Hepatic stellate cell (primary cell): ENCODE measurements at places on chromosomes 2 and 18.
A peak's percentile ranks its signal among the peaks of the same experiment; 100 is the strongest.

DNA sequence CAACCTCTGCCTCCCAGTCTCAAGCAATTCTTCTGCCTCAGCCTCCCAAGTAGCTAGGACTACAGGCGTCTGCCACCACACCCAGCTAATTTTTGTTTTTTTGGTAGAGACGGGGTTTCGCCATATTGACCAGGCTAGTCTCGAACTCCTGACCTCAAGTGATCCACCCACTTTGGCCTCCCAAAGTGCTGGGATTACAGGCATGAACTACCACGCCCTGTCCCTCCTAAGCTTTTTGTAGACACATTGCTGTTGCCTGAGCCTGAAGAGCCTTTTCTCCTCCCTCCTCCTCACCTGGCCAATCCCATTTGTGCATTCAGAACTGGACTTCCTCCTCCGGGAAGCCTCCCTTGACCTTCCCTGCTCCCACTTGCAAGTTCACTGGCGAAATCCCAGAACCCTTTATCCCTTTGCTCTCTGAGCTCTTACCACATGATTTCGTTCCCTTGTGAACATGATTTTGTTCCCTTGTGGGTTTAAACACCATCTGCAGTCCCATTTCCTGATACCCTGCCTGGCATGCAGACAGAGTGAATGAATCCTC, 2.6 kb downstream of the C2orf72 start:
- no peak for DNase-seq

- no peak for DNase-seq
Measured at GRCh38 chr2:170084820-170085491, 93.0 kb upstream of the MYO3B start.

DNA sequence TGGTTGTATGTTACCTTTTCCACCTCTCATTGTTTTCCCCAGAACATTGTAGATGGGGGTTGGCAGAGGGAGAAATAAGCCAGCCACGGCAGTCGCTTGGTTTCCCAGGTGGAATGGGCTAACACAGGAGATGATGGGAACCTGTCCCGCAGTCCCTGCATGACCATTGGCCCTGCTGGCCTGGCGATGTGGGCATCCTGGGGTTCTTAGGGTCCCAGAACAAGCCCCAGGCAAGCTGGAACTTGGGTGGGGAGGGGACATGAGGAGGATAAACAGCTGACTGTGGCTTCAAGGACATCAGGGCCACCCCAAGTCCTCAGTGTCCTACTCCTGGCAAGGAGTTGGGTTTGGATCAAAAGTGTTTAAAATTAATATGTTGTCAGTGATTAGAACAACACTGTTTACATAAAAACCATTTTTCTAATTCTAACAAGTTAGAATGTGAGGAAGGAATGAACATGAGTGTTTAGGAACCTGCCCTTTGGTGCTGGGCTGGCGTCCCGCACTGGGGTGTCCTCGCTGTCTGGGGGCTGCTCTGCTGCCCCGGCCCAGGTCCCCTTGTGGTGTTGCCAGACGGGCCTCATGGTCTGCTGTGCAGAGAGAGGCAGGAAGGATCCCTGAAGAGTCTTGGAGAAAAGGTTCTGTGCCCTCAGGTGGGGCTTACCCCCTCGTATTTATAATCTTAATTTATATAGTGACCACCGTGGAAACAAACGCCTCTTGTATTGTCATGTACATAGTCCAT, 95.1 kb downstream of the USP40 start:
- DNase-seq = no peak

GRCh38 chr18:51029378-51029693, 677 bp upstream of the SMAD4 start:
- peak; percentile 31 for DNase-seq

DNA sequence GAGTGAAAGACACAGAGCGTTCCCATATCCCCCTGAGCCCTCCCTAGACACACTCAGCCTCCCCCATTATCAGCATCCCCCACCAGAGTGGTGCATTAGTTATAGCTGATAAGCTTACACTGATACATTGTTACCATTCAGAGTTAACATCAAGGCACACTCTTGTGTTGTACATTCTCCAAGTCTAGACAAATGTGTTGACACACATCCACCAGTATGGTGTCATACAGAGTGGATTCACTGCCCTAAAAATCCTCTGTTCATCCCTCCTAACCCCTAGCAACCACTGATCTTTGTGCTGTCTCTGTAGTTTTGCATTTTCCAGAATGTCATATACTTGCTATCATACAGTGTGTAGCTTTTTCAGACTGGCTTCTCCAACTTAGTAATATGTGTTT, 78.0 kb upstream of the RPL31 start:
- DNase-seq = no peak

GRCh38 chr2:180763263-180763989, 217.0 kb upstream of the UBE2E3 start:
- DNase-seq = no peak

- no peak for DNase-seq
Measured at GRCh38 chr18:13626544-13626908, 99.8 kb downstream of the FAM210A start.

DNA sequence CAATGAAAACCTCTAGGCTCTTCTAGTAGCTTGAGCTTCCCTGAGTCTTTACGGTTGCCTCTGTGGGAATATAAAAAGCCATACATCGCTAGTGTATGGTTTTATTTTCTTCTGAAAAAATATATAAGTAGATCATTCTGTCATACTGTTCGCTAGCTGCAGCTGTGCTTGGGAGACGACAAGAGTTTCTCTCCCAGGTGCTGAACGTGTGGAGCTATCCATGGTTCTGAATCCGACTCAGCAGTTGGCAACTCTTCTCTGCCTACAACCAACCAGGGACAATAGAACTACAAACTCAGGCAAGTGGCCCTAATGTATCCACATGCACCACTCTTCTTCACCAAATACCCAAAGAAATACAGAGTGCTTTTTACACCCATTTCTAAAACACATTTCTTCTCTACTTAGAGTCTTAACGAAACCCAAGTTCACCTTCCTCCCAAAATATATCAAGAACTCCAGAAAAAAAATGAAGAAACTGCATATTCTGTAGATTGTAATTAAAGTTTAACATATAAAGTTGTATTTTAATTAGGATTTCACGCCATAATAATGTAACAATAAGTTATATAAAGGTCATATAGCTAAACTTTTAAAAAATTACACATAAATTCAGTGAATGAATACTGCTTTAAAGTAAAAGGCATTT, 2.2 kb upstream of the KCNH7 start:
- DNase-seq = peak; percentile 24

DNA sequence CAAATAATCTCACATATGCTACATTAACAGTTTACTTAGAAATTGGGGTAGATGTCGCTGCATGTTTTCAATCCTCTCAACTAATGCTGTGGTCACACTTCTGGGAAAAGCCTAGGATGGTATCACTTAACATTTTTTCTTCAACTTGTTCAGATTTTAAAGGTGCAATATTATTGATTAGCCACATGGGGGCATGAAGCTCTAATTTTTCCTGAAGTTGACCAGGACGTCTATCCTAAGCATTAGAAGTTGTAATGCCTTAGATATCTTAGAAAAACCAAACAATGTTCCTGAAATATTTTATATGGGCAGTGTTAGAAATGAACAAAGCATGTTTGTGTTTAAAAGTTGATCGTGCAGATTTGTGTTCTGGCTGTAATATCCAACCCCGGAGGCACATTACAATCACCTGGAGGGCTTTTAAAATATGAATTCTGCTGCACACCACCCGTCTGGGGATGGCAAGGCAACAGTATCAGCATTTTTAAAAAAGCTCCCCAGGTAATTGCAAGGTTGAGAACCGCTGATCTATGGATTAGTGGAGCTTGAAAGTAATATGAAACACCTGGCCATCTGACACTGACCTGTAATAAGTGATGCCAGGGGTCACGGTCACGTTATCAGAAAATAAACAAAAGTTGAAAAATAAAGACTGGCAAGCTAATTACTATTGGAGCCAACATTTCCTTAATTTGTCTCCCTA, 100.5 kb upstream of the LMAN1 start:
- peak; percentile 60 for DNase-seq

DNA sequence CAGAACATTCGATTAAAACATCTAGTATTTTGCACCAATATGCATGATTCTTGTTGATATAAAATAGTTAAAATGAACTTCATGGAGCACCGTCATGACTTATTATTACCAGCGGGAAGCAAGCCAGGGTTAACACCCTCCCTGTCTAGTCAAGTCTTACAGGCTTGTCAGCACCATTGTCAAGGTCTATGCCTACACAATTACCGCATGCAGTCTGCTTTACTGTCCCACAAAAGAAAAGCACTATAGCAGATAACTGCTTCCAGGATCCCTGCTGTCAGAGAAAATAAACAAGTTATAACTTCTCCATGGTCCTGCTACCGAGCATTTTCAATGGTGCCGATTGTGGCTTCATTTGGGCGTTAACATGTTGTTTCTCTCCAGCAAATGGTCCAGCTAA, 968.0 kb upstream of the FAM98A start:
- no peak for DNase-seq

DNA sequence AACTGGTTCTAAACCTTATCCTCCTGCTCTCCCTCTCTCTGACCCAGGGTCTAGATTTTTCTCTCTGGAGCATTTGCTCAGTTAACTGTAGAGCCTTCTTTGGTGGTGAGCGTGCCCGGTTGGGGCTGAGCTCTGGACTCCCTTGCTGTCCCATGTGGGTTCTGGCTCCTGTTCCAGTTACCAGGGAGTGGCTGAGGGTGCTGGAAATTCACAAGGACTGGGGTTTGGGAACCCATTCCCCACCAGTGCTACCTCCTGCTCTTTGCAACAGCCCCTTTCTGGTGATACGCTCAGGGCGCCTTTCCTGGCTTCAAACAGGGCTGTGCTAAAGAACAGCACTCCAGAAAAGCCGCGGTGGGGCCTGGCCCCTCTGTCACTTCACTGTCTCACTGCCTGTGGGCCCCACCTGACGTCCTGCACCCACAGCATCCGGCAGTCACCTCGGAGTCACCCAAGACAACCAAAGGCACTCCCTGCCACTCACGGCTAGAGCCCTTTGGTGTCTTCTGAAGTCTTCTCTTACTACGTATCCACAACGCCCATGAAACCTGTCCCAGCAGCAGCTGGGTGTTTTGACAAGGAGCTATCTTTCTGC, 41.3 kb downstream of the CAPN13 start:
- DNase-seq = no peak

DNA sequence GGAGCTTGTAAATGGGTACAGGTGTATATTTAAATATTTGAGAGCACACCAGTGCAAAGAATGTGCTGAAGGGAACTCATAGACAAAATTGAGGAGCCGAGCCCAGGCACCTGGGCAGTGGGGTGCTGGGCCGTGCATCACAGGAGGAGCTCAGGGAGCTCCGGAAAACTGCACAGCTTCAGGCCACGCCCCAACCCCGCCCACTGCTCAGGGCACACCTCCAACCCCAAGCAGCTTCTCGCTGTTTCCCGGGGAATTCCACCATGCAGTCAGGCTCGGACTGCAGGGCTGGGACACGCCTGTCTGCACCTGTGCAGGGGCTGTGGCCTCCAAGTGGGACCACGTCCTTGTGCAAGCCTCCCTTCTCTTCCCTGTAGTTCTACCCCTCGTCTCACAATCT, 243.0 kb downstream of the HDAC4 start:
- no peak for DNase-seq

DNA sequence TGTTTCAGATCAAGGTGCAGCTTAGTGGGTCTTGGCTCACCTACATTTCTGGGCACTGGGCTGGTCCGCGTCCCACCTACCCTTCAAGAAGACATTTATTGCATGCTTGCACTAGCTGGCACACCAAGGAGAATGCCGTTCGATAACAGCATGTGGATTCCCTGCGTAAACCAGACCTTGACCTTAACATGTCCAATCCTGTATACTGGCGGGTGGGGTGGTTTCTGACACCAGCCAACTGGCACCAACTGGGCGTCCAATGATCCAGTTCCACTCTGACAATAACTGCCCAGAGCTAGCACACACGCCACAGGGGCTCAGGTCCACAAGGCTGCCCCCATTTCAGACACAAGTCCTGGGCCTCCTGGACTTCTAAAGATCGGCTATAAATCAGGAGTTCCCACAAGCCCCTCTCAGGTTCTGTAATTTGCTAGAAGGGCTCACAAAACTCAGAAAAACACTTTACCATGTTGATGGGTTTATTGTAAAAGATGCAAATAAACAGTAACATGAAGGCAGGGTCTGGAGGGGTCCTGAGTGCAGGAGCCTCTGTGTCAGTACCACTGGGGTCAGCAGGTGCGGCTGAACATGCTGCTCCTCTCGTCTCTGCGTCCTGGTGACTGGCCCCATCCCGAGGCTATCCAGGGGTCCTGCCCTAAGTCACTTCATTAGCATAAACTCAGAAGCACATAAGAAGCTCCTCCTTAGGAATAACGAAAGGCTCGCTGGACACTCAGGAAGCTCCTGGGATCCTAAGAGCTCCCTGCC, 161.8 kb downstream of the HDAC4 start:
- DNase-seq = no peak

DNA sequence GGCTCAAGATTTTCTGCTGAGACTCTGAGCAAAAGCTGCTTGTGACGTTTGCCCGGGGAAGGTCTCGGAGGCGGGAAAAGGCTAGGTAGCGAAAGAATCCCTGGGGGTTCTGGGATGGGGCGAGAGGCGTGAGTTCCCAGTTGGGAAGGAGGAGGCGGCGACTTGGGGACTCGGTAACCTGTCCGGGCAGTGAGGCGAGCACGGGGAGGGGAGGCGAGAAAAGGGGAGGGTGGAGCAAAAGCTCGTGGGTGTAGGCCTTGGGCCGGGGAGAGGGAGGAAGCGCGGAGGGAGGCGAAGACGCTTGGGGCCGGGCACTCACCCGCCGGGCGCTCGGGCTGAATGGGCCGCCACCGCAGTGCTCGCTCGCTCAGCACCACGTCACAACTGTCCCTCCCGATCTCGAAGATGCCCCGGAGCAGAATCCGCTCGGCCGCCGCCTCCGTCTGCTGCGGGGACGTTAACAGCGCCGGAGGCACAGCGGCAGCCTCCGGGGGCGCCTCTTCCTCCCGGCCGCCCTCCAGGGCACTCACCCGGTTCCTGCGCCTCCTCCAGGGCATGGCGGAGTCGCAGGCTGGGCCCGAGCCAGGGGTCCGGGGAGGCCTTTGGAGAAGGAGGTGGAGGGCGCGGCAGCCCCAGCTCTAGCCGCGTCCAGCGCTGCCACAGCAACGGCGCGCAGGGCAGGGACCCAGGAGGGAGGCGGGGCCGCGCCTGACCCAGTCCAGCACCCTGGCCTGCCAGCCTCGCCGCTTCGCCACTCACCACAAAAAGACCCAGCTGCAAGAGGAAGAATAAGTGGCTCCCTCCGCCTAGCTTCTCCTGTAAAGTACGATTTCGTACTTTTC, at the start of gene CERKL:
Gene CERKL (minus strand): TSS at position 656 of the 842 bp plus-strand sequence. CDS start 99 bp downstream, at position 557.
- DNase-seq = peak; percentile 36

GRCh38 chr2:238573065-238573778, 146.5 kb downstream of the ASB1 start:
- no peak for DNase-seq
